ENCODE measurements at places on chromosomes 11 and 22.

GRCh38 chr11:107217444-107217843, 199.2 kb upstream of the GUCY1A2 start:
- DNase-seq: no peak

- DNase-seq: no peak
Observed at GRCh38 chr11:65821107-65821506, 12.7 kb upstream of the SNX32 start.

DNA sequence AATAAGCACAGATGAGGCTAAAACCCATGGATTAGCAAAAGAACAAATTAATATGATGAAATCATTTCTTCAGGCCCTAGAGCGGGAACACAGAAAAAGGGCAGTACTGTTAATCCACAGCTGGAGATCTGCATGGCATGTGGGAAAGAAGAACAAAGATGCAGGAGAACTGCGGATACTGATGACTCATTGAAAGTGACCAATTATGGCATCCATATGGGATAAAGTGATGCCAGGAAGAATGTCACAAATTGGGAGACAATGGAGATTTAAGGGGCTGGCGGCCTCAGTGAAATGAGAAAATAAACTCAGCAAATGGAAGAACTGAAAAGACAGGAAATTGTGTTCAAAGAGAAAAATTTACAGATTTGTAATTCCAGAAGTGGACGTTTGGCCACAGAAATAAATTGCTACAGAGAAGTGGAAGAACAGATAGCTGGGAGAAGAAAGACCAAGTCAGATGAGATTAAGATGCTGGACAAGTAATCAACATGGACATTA, 39.4 kb downstream of the SIK3 start:
- no peak for DNase-seq

- DNase-seq: no peak
Observed at GRCh38 chr22:49590381-49590780, 237.3 kb downstream of the BRD1 start.

DNA sequence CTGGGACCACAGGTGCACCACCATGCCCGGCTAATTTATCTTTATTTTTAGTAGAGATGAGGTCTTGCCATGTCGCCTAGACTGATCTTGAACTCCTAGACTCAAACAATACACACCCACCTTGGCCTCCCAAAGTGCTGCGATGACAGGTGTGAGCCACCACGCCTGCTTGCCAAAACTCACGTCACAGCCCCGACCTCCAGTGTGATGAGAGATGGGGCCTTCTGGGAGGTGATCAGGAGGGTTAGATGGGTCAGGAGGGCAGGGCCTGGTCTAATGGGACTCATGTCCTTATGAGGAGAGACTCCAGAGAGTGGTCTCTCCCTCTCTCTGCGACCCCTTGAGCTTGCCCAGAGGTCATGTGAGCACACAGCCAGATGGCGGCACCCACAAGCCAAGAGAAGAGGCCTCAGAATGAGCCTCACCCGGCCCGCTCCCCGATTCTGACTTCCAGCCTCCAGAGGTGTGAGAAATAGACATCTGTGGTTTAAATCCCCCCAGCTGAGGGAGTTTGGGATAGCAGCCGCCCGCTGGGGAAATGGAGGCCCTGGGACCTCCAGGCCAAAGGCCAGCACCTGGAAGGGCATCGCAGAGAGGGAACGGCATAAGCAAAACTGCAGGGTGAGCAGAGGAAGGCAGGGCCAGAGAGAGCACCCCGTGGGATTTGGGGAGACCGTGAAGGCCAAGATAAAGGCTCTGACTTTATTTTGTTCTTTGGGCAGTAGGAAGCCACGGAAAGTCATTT, 24.1 kb upstream of the GAL start:
- no peak for DNase-seq

DNA sequence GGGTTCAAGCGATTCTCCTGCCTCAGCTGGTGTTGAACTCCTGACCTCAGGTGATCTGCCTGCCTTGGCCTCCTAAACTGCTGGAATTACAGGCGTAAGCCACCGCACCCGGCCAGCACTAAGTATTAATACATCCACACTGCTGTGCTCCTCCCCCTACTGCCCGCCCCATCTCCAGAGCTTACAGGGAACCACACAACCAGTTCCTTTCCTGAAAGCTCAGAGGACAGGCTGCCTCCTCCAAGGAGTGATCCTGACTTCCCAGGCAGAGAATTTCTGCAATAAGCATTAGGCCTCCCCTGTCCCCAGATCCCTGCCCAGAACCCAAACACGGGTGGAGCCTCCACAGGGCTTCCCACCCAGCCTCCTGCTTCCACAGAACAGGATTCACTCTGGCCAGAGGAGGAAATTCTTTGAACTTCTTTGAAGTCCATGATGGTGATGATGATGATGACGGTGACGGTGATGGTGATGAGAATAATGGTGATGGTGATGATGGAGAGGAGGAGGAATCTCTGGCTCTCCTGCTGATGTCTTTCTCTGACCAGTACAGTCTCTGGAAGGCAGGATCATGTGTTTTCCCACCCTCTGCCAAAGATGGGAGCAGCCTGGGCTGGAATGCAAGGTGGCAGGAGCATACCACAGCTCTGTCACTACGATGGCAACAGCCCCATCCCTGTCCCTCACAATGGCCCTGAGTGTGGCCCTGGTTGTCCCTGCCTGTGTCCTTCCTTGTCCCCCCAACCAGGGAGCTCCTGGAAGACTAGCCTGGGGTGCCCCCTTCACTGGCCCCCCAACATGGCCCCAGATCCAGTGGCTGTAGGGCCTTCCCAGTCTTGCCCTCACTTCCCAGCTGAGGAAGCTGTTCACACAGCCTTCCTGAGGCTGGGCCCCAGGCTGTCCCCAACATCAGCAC, 33.5 kb upstream of the CSNK1E start:
- DNase-seq: no peak

- DNase-seq: no peak
Observed at GRCh38 chr22:31346733-31347250, 646 bp upstream of the PATZ1 start.

- DNase-seq: no peak
Observed at GRCh38 chr11:129999407-129999806, 3.2 kb downstream of the PRDM10 start.

- peak; percentile 58 for DNase-seq
Observed at GRCh38 chr11:80593648-80594374, 1153.0 kb upstream of the TENM4 start.

DNA sequence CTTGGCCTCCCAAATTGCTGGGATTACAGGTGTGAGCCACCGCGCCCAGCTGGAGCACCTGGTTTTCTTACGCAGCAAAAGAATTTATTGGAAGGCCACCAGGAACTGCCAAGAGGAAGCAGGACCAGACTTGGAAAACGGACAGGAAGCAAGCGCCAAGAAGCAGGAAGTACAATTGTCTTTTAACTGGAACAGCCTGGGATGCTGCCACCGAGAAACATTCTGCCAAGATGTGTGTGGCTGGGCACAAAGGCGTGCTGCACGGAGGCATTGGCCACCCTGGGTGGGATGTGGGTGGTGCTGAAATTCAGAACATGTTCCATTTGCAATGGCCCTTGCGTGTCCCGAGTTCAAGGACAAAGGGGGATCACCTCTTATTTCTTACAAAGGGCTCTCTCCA, 15.4 kb downstream of the SLC3A2 start:
- DNase-seq: no peak

DNA sequence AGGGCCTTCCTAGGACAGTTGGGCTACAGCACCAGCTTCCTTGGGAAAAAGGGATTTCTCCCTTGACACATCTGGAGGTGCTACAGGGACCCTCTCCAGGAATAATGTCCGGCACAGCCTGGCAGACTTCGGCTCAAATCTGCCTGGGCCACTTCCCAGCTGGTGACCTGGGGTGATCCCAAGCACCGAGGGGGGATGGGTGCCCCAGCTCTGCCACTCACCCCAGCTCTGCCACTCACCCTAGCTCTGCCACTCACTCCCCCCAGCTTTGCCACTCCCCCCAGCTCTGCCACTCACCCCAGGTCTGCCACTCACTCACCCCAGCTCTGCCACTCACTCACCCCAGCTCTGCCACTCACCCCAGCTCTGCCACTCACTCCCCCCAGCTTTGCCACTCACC, 9.9 kb downstream of the OSBPL5 start:
- DNase-seq: no peak

DNA sequence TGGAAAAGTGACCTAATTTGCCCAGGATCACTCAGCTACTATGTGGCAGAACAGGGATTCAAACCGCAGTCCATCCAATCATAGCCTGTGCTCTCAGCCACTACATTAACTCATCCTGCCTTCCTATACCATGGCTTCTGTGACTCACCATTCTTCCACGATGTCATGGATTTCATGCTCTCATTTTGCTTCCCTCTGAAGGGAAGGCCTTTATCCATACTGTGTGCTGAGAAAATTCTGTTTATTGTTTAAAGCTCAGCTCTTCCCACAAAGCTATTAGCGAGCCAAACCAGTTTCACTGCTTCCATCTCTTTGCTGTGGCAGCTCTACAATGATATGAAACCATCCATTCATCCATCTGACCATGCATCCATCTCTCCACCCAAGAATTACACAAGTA, 289.9 kb downstream of the TENM4 start:
- DNase-seq: no peak

GRCh38 chr11:2452321-2453012, 7.7 kb downstream of the KCNQ1 start:
- no peak for DNase-seq

DNA sequence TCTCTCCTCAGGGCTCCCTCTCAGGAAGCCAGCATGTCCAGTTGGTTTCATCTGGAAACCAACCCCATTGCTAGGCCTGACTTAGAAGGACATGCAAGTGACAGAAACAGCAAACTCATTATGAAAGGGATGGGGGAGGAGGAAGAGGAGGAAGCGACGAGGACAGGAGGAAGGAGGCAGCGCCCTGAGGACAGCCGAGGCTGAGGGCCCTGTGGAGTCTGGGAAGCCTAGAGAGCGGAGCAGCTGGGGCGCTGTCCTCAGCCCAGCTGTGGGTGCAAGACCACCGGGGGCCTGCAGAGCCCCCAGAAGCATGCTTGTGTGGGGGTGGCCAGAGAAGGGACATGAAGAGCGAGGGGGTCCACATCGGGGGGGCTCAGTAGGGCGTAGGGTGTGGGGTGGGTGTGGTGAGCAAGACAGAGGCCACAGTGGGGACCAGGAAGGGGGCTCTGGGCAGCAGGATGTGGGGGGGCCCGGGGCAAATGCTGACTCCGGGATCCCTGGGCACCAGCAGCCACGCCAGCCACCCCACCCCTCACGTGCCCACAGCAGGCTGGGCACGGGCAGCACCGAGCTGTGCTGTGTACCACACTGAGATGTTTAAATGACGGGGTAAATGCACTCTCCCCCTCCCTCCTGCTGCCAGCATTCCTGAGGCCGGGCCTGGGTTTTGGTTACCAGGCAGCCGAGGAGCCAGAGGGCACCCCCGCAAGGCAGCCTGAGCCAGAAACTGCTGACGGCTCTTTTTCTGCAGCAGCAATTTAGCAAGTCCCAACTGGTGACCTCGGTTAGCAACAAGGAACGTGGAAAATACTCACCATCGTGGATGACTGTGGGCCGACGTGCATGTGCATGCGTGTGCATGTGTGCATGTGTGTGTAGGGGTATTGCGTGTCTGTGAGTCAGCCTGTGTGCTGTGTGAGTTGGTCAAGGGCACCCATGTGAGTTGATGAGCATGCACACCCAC, 82.7 kb upstream of the LINC01488 start:
- DNase-seq: no peak

- no peak for DNase-seq
Observed at GRCh38 chr11:118003456-118003855, 17.3 kb downstream of the IL10RA start.

- DNase-seq: no peak
Observed at GRCh38 chr11:131686836-131687235, 316.4 kb downstream of the NTM start.

DNA sequence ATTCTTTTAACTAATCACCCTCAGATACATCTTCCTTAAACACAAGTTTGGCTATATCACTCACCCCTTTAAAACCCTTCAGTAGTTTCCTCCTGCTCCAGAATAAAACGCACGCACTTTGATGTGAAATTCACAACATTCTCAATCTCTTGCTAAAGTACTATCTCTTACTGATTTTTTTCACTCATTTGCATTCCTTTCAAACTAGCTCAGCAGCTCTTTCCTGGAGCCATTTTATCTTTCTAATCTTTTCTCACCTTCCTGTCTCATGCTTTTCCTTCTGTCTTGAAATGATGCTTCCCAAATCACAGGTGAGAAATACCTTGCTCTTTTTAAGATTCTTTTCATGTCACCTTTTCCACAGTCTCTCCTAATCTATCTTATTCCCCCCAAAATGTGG, 1074.4 kb downstream of the DLG2 start:
- no peak for DNase-seq

DNA sequence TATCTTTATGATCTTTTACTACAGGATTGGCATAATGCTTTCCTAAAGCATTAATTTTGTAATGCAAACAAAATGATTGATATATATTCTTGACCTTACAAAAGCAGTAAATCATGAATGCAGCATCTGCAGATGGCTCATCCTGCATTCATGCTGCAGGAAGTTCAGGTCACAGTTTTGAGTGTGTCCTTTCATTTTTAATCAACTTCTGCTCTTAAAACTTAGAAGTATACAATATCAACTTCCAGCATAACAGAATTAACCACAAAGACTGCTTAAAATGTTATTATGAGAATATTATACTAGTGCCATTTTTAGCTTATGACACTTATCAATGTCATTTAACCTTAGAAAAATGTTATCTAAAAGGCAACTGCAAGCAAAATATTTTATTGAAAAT, 54.0 kb downstream of the SLC36A4 start:
- no peak for DNase-seq

- DNase-seq: no peak
Observed at GRCh38 chr11:93738647-93739081, 2.6 kb downstream of the TAF1D start.

GRCh38 chr11:121328176-121328966, 35.8 kb downstream of the SC5D start:
- DNase-seq: no peak

DNA sequence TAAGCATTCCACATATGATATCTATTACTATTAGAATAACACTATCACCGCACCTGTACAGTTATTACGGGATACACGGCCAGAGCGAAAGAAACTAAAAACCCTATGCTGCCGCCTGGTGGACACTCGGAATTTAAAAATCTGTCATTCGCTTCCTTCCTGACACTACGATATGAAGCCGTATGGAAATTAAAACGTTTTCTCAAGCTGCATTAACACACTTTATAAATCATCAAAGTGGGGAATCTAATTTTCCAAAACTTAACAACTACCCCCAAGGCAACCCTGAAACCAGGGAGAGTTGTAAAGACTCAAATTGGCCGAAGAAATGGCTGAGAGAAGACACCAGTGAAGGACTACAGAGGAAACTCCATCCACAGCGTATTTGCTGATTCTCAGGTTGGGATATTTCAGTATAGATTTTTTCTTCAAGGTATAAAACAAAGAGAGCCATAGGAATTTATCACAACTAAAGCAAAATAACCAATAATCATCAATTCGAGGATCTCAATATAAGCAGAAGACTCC, 1.4 kb downstream of the CCDC73 start:
- peak; percentile 51 for DNase-seq

DNA sequence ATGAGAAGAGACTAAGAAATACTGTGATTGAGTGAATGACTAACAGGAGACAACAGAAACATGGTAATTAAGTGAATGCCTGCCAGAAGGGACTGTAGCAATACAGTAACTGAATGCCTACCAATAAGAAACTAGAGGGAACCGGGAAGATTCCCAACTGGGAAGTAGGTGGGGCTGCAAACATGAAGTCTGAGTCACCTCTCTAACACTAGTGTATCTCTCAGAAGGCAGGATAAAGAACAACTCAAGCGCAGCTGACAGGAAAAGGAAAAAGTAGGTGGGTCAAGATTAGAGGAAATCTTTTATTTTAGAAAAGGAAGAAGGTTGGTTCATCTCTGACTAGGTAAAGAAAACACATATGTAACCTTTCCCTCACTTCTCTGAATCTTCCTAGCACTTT, 14.0 kb downstream of the C11orf42 start:
- DNase-seq: peak; percentile 13

All from Panc1 (cell line).